ENCODE measurements at places on chromosomes 2 and 18.

GRCh38 chr2:153872311-153873051, 759 bp downstream of the GALNT13 start:
- DNase-seq = no peak

DNA sequence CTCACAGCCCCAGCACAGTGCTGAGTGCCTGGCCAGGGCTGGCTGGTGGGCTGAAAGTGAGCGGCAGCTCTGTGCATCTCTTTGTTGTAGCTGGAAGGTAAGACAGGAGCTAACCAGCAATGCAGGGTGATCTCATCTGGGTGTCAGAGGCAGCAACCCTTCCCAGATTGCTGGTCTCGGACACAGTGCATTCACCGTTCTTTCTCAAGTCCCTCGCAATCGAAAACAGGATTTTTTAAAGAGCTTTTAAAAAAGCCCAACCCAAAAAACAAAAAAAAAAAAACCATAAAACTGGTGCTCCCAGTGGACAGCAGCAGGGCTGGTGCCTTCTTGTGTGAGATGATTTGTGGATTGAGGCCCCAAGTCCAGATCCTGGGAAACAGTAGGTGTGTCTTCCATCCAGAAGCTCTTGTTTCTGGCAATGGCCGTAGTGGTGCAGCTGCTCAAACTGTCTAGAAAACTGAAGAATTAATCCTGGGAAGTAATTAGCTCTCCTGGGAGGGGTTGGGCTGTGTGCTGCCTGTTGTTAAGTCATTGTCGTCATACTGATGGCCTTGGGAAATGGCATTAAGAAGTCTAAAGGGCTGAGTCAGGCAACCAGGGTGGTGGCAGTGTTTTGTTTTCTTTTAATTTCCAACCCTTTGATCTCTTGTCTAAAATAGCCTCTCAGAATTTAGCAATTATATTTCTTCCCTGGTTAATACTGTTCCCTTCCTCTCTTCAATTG, 156.7 kb downstream of the KLHL29 start:
- no peak for DNase-seq

DNA sequence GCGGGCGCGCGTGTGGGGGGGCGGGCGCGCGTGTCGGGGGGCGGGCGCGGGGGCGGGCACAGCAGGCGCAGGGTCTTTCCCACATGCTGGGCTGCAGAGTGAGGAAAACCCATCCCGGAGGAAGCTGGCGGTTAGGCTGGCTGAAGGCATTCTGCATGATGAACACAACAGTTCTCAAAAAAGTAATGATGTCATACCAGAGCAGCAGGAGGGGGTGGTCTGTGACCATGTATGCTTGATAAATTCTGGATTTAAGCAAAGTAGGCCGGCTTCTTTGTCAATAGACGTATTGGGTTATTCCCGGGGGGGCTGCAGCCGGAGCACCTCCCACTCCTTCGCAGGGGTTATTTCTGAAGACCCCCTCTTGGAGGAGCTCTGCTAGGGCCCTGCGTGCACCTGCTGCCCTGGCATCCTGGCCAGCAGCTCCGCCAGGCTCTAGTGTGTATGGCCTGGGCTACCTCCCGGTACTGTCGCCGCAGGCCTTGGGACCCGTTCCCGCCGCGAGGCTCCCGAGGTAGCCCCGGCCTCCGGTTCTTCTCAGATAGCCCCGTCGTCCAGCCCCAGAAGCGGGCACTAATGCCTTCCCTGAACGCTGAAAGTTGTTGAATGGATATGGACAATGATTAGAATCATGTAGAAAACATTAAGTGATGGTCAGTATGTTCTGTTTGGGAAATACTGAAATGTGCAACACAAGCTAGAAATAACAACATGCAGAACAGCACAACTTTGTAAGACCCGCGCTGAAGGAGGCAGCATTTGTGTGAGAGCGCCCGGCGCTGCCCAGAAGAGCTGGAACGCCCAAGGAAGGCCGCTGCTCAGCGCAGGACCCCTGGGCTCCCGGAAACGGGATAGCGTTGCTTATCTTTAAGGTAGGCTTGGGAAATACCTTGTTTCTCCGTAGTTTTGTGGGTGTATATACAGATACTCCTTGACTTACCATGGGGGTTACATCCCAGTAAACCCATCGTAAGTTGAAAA, 101.4 kb upstream of the RAB6C start:
- no peak for DNase-seq

GRCh38 chr2:129813404-129813803, 166.1 kb upstream of the RAB6C start:
- DNase-seq = no peak

DNA sequence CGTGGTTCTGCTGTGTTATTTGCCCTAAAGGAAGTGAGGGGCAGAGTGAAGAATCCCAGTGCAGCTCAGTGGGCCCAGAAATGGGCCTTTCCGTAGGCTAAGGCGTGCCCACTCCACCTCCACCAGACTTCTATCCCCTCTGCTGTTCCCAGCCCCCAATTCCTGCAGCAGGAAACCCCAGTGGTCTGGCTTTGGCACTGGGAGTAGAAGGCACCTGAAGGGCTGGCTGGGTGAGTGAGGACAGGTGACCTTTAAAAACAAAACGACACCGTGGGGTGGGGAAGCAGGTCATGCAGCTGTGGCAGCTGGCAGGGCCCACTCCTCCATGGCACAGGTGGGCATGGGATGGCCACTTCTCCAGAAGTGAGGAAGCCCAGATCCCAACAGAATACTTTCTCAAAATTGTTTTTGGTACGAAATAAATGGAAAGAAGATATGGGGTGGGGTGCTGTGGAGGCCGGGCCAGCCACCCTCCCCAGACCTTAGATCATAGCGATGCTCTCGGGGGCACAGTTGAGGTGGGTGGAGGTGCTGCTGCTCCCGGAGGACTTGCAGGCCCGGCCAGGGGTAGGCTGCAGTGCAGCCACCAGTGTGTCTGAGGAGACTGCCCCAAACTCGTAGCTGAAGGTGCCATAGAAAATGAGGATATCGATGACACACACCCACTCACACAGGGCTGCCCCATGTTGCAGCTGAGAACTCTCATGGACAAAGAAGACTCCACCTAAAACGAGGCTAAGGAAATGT, 3.2 kb downstream of the RNF181 start:
- DNase-seq = no peak

DNA sequence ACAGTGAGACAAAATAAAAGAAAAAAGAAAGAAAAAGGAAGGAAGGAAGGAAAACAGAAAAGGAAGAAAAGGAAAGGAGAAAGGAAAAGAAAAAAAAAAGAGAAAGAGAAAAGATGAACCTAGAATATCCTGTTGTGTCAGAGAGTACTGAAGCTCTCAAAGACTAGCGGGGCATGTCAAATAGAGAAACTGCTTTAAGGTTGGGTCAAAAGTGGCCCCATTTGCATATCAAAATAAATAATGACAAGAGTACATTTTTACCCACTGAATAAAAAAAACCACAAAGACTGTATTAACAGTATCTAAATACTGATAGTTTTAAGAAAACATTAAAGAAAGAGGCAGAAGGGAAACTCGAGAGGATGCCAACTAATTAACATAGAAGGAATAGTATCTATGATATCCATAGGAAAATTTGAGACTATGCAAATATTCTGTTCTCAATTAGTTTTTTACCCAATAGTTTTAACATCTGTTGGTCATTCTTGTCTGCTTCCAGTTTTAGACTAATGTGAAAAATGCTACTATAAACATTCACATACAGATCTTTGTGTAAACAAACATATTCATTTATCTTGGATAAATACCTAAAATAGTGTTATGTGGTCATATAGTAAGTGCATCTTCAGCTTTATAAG, 53.2 kb downstream of the SFXN5 start:
- no peak for DNase-seq

- DNase-seq = no peak
These were observed 228.0 kb downstream of the MYT1L start for GRCh38 chr2:2102866-2103653.

DNA sequence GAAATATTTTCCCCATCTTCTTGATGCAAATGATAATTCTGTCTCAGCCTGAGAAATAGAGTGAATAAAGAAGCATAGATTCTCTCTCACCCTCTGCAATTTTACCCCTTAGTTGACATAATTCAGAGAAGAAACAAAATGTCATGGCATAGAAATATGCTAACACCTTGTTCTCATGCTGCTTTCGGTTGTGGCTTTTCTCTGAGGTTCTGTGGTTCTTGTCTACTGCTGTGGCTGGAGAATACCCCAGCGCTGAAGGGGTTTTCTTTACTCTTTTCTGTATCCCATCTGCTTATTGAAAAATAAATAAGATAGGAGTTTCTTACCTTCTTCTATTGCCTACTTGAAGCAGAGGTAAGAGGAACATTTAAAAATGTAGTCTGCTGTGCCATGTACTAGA, 15.4 kb upstream of the RAB27B start:
- peak; percentile 31 for DNase-seq

DNA sequence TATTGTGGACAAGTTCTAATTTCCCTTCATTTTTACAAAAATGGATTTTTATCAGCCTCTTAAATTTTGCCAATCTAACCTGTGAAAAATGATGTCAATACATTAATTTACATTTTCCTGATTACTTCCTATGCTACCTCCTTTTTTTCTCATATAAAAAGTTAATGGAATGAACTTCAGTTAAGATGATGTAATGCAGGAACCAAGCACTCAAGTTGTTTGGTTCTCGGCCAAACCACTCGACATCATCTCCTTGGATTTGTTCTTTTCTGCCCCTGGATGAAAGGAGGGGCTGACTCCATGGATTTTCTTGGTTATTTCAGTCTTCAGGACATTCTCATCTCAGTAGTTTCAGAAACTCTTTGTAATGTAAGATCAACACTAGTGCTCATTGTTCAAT, 253.1 kb upstream of the NXPH2 start:
- no peak for DNase-seq
